Suprapubic skin (tissue), 4 donors: ENCODE measurements at places on chromosomes 3 and 15.

DNA sequence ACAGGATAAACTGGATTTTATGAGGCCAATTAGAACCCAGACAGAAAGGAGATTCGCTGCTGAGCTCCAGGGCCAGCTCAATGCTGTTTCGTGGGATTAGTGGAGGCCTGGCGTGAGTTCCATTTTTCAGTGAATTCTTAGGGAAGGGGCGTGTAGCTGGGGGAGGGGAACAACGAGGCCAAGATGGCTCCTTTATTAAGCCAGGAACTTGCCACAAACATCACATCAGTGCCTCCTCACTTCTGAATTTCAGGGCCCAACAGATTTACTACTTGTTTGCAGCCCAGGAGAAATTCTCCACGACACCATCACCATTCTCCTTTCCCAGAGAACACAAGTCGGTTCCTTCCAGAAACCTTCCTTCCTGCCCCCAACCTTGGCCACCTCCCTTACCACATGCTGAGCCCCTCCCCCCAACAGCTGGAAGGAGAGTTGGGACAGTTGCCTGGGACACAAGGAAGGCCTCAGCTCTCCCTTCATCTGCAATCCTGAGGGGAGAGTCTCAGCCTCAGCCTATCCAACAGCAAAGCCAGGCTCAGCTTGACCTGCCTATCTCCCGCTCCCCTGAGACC, 5.8 kb downstream of the IGDCC4 start:
- peaks cover 24% of the 10 kb centered on the region for H3K27me3 ChIP-seq
- DNase-seq = no peak
- no peak overlapping the region for H3K27ac ChIP-seq
- peaks cover 12% of the 10 kb centered on the region for H3K4me1 ChIP-seq
- H3K36me3 ChIP-seq = no peaks in the 10 kb centered on the region

GRCh38 chr3:102233881-102234280, 200.9 kb upstream of the ZPLD1 start:
- DNase-seq = no peak
- H3K27ac ChIP-seq = no peak overlapping the region
- H3K27me3 ChIP-seq = no peaks in the 10 kb centered on the region
- H3K4me3 ChIP-seq = no peak overlapping the region
- H3K36me3 ChIP-seq = no peaks in the 10 kb centered on the region

DNA sequence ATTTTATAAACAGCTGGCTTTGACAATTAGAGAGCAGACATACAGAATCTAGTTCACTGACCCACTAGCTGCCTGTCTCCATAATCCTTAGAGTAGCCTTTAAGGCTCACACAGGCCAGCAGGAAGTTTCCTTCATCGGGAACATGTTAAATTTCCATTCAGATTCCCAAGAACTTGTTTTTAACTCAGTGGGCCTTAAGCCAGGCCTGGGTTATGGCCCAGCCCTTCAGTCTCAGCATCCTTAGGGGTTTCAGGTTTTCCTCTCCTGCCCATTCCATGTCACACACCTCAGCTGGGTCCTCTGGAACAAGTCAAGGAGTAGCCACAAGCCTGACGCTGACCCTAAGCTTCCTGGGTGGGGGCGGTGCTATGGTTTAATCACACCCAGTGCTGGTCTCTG, 15.0 kb downstream of the CDAN1 start:
- H3K4me1 ChIP-seq = no peaks in the 10 kb centered on the region
- DNase-seq = no peak
- no peaks in the 10 kb centered on the region for H3K27me3 ChIP-seq

- peak overlapping the region; percentile 19 for H3K27ac ChIP-seq
- H3K4me1 ChIP-seq = peaks cover 24% of the 10 kb centered on the region
- peak overlapping the region; percentile 50 for H3K4me3 ChIP-seq
- DNase-seq = peak; percentile 81
- peaks cover 33% of the 10 kb centered on the region for H3K27me3 ChIP-seq
- H3K36me3 ChIP-seq = peaks cover 4% of the 10 kb centered on the region
These were observed 352 bp downstream of the CHRD start for GRCh38 chr3:184380185-184380626.

DNA sequence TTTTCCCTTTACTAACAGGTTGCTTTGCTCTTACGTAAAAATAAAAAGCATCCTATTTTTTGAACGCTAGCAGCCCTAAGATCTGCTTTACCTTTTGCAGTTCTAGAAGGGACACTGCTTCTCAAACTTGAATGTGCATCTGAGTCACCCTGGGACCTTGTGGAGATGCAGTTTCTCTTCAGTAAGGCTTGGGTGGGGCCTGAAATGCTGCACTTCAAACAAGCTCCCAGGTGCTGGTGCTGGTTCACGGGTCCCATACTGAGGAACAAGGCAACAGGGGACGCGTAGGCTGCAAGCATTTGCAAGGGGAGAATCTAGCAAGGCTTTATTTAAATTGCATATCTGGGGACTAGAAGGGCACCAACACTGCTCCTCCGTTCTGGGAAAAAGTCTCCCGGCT, 30.0 kb downstream of the MB21D2 start:
- no peak overlapping the region for H3K4me3 ChIP-seq
- H3K4me1 ChIP-seq = peaks cover 20% of the 10 kb centered on the region
- H3K36me3 ChIP-seq = no peaks in the 10 kb centered on the region
- no peaks in the 10 kb centered on the region for H3K27me3 ChIP-seq

DNA sequence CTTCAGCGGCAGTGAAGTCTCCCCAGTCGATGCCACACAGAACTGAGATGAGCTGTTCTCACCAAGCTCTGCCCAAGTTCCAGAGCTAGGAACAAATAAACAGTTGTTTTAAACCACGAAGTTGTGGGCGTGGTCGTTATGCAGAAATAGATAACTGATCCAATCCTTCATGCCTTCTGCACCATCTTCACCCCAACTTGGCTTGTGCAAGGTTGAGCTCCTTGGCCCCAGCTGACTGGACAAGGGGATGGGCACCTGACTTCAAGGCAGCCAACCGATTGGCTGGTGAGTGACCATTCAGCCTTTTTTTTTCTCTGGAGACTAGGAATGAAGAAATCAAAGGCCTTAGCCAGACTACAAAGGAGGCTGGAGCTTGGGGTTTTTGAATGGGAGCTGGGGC, 23.9 kb downstream of the LINGO1 start:
- H3K4me1 ChIP-seq = peaks cover 3% of the 10 kb centered on the region
- no peak overlapping the region for H3K4me3 ChIP-seq
- no peak overlapping the region for H3K27ac ChIP-seq
- no peak for DNase-seq
- no peaks in the 10 kb centered on the region for H3K36me3 ChIP-seq
- H3K27me3 ChIP-seq = peaks cover 10% of the 10 kb centered on the region

DNA sequence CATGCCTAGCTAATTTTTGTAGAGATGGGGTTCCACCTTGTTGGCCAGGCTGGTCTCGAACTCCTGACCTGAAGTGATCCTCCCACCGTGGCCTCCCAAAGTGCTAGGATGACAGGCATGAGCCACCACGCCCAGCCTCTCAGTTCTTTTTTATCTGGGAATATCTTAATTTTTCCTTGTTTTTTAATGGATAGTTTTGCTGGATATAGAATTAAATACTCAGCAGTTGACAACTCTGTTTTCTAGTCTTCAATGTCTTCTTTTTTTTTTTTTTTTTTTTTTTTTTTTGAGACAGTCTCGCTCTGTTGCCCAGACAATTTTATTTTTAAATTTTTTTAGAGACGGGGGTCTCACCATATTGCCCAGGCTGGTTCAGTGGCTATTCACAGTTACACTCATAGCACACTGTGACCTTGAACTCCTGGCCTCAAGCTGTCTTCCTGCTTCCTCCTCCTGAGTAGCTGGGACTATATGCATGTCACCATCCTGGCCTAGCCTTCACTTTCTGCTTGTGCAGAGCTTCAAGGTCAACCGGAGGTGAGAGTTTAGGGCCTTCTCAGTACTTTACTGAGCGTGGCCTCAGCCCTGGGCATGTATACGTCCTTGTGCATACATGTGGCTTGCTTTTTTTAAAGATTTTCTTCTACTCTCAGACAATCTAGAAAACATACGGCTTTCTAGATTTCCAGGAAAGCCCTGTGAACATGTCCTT, 120.5 kb downstream of the ZNF609 start:
- H3K4me3 ChIP-seq = no peak overlapping the region
- DNase-seq = no peak
- H3K27me3 ChIP-seq = no peaks in the 10 kb centered on the region
- peaks cover 4% of the 10 kb centered on the region for H3K4me1 ChIP-seq

- no peak for DNase-seq
- H3K4me1 ChIP-seq = no peaks in the 10 kb centered on the region
- no peaks in the 10 kb centered on the region for H3K27me3 ChIP-seq
- no peaks in the 10 kb centered on the region for H3K36me3 ChIP-seq
- no peak overlapping the region for H3K4me3 ChIP-seq
These were observed 988.4 kb downstream of the TBL1XR1 start for GRCh38 chr3:176208915-176209314.

DNA sequence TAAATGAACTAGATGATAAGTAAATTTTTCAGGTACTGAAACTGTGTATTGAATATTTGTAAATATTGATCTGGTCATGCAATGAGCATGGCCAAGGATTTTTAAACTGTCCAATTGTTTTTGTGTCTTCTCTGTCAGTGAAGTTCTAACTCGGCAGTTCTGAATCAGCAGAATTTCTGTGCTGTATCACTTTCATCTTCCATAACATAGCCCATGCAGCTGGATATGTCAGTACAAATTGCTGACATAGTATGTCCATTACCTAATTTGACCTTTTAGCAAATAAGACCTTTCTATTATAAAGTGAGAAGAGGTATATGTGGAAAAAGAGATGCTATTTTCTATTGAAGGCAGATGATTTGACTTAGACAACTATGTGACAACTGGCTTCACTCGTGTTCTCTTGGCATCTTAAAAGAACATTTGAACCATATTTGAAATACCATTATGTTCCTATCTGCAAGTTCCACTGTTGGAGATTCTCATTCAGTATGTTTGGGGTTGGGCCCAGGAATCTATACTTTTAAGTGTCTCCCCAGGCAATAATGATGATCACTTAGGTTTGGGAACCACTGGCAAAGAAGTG, 90.4 kb downstream of the CMSS1 start:
- no peak for DNase-seq
- H3K4me3 ChIP-seq = no peak overlapping the region
- H3K36me3 ChIP-seq = no peaks in the 10 kb centered on the region
- no peaks in the 10 kb centered on the region for H3K27me3 ChIP-seq
- H3K27ac ChIP-seq = no peak overlapping the region

GRCh38 chr15:68091743-68092142, 37.6 kb downstream of the PIAS1 start:
- no peak overlapping the region for H3K4me3 ChIP-seq
- no peaks in the 10 kb centered on the region for H3K27me3 ChIP-seq

DNA sequence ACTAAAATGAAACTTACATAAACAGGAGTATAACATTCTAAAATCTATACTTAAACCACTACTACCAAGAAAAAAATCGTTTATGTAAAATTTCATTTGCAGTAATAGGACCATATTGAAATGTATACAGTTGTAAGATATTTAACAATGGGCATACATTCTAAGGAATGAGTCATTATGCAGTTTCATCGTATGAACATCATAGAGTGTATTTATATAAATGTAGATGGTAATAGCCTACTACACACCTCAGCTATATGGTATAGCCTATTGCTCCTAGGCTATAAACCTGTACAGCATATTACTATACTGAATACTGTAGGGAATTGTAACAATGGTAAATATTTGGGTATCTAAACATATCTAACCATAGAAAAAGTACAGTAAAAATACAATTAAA, 79.5 kb downstream of the DPH6 start:
- H3K27me3 ChIP-seq = no peaks in the 10 kb centered on the region
- H3K27ac ChIP-seq = no peak overlapping the region

DNA sequence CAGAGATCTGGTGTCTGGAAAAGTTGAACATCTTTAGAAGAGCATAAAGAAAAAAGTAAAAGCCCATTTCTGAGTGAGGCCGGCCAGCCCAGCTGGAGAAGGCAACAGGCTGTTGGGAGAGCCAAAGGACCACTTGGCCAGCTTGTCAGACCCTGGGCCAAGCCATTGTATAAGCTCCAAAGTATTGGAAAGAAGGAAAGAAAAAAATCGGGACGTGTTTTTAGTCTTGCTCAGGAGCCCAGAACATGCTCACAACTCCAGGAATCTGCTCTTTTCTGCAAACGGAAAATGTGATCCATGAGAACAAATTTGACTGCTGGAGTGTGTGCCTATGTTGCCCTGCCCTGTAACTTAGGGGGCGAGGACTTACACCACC, 10.4 kb upstream of the CLPX start:
- H3K4me3 ChIP-seq = no peak overlapping the region
- H3K36me3 ChIP-seq = peaks cover 5% of the 10 kb centered on the region
- no peaks in the 10 kb centered on the region for H3K27me3 ChIP-seq
- H3K27ac ChIP-seq = peak overlapping the region; percentile 60

DNA sequence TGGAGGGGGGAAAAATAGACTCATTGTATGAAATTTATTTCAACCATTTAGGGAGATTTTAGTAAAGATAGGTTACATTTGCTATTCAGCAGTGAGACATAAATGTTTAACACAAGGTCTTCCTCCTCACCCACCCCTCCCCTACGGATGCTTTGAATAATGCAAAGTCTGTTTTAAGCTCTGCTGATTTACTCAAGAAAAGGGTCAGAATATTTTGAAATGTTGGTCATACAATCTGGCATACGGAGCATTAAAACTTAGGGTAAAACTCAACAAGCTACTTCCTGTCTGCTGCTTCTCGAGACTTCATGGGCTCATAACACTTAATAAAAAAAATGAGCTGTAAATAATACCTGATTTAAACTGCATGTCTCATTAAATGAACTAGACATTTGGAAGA, 156.3 kb downstream of the WNT5A start:
- no peaks in the 10 kb centered on the region for H3K36me3 ChIP-seq
- no peak overlapping the region for H3K27ac ChIP-seq
- H3K4me3 ChIP-seq = no peak overlapping the region
- H3K4me1 ChIP-seq = no peaks in the 10 kb centered on the region
- DNase-seq = no peak
- H3K27me3 ChIP-seq = no peaks in the 10 kb centered on the region

GRCh38 chr3:192005989-192006388, 545.0 kb downstream of the PYDC2 start:
- no peak for DNase-seq
- no peak overlapping the region for H3K27ac ChIP-seq
- H3K27me3 ChIP-seq = no peaks in the 10 kb centered on the region
- H3K4me1 ChIP-seq = no peaks in the 10 kb centered on the region
- no peaks in the 10 kb centered on the region for H3K36me3 ChIP-seq

- H3K4me3 ChIP-seq = peak overlapping the region; percentile 77
- DNase-seq = no peak
- peaks cover 10% of the 10 kb centered on the region for H3K4me1 ChIP-seq
- H3K27me3 ChIP-seq = peaks cover 10% of the 10 kb centered on the region
- peak overlapping the region; percentile 82 for H3K27ac ChIP-seq
These were observed 905 bp downstream of the HOMER2 start for GRCh38 chr15:82951472-82952157.

- peaks cover 46% of the 10 kb centered on the region for H3K4me1 ChIP-seq
- H3K27ac ChIP-seq = peak overlapping the region; percentile 96
- H3K4me3 ChIP-seq = peak overlapping the region; percentile 91
These were observed 888 bp downstream of the TMOD3 start for GRCh38 chr15:51830276-51830806.

DNA sequence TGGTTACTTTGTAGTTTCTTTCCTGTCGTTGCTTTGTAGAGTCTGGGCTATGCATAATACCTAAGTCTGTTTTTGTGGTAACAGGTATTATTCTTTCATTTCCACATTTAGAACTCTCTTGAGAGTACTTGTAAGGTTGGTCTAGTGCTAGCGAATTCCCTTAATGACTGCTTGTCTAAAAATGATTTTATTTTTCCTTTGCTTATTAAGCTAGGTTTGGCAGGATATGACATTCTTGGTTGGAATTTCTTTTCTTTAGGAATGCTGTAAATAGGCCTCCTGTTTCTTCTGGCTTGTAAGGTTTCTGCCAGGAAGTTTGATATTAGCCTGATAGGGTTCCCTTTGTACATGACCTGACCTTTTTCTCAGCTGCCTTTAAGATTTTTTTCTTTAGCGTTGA, 70.1 kb upstream of the SGO1 start:
- no peak for DNase-seq
- H3K4me3 ChIP-seq = no peak overlapping the region
- H3K36me3 ChIP-seq = no peaks in the 10 kb centered on the region
- H3K4me1 ChIP-seq = no peaks in the 10 kb centered on the region
- H3K27me3 ChIP-seq = no peaks in the 10 kb centered on the region
- H3K27ac ChIP-seq = no peak overlapping the region
